8988T (cell line): ENCODE measurements at places on chromosomes 16 and 17.
A peak's percentile ranks its signal among the peaks of the same experiment; 100 is the strongest.

- DNase-seq = peak; percentile 93
Measured at GRCh38 chr17:50661795-50662391, 27.2 kb downstream of the ABCC3 start.

DNA sequence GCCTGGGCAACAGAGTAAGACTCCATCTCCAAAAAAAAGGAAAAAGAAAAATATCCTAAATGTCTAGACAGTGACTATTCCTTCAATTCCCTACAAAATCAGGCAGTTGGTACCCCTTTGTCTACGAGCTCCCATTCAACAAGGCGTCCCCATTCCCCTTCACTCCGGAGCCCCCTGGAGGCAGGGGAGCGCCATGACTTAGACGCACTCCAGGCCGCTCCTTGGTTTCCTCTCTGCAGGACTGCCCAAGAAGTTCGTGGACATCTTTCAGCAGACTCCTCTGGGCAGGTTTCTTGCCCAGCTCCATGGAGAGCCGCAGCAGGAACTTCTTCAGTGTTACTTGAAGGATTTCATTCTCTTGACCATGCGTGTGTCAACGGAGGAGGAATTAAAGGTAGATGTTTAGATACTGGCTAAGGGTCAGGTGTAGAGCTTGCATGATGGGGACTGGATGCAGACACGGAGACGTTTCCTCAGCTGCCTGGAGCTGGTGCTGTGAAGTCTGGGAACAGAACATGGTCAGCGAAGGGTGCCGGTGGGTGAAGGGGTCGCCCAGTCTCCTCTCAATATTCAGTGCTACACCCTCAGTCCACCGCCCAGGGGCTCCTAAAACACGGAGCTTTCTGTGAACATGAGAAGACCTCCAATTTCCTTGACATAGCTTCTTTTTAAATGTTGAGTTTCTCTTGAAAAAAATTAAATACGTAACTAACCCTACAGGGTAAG is 53.3 kb upstream of the ENDOV start:
- no peak for DNase-seq

DNA sequence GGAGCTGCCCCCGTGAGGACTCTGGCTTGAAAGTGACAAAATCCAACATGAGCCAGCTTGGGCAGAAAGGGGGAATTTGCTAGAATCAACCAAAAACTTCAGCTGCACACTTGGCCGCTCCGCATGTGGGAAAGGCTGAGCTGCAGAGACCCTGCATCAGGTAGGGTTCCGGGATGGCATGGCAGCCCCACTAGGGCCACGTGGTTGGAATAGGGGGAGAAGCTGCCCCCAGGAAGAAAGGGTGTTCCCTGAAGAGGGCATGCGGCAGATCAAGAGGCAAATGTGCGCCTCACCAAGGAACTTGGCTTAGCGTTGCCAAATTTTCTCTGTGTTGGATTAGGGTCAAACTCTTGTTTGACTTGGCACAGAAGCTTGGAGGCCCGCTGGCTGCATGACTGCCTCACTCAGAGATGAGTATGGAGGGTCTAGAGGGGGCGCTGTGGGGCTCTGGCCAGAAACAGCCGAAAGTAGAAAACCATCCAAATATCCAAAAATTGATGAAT is 29.2 kb upstream of the WFIKKN2 start:
- no peak for DNase-seq

GRCh38 chr16:78704416-78704815 is 605.0 kb downstream of the WWOX start:
- no peak for DNase-seq

- no peak for DNase-seq
Measured at GRCh38 chr17:8502126-8502525, 66.4 kb downstream of the NDEL1 start.

GRCh38 chr16:66263168-66263972 is 103.1 kb upstream of the CDH5 start:
- no peak for DNase-seq

DNA sequence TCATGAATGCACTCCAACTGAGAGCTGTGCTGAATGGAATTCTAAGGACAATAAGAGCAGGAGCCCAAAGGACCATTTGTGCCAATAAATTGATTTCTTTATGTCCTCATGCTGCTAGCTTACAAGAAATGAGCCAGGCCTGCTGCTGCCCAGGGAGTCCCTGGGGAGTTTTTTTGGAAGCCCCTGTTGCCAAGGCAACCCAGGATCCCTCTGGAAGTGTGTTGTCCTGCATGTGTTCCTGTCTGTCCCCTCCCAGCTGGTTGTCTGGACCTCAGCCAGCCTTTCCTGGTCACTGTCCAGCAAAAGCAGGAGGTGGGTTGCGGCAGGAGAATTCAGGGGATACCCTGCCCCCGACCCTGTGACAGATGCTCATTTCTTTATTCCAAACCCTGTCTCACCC is 51.0 kb upstream of the GPRC5B start:
- DNase-seq = no peak

DNA sequence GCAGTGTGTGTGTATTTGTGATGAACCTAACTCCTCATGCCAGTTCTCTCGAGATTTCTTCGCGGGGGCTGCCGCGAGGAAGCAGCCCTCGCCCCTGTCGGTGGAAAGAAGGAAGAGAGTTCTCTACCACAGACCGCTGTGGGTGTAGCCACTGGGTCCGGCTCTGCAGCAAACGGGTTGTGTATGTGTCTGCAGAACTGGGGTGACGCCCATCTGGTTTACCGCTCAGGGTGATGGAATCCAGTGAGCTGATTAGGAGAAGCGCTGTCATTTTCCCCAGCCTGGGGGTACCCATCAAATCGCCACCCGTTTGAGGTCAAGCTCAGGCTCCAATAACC is 7.7 kb downstream of the CORO6 start:
- no peak for DNase-seq

DNA sequence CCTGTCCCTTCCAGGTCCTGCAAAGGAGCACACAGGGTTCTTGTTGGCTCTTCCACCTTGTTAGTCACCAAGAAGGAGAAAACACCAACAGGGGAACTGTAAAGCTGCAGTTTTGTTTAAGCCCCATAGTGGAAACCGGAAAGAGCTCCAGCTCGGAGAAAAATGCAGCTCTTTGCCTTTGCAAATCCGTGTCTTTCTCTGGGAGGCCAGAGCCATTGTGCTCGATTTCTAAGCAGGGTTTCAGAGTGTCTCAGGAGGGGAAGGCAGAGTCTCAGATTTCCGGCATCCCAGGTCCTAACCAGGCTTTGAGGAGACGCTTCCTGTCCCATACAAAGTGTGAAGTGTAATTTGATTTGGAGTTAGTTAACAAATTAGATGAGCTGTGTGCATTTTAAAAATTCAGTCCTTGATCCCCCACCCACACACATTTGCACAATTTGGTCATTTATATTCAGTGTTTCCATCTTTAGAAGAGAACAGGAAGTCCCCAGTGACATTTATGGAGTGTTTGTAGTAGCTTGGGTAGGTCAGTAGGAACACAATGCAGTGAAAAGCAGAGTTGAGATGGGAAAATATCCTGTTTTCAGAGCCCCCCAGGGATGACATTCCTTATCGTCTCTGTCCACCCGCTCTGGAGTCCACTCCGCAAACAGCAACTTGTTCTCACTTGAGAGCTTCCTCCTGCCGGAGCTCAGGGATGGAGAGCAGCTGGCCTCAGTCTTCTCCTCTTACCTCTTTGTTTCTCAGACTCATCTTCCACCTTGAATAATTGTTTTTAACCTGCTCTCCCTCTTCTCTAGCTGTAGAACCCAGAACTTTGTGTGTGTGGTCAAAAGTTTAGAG is 331.9 kb downstream of the SEC14L1 start:
- DNase-seq = no peak

- DNase-seq = no peak
Measured at GRCh38 chr17:14304222-14304772, 3.4 kb downstream of the HS3ST3B1 start.

DNA sequence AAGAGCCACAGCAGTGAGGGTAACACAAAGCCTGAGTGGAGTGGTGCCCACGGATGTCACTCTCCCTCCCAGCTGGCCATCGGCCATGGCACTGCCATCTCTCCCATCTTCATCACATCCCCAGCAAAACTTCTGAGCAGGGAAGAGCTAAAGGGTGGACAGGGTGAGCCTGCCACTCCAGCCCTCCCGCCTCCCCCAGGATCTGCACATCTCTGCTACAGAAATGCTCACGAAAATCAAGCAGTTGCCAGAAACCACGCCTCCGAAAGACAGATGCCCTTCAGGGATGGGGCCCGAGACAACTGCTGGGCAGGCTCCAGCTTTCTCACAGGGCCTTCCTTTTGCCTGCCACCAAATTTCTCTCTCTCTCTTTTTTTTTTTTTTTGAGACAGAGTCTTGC is 3.6 kb downstream of the GRIN2C start:
- no peak for DNase-seq

DNA sequence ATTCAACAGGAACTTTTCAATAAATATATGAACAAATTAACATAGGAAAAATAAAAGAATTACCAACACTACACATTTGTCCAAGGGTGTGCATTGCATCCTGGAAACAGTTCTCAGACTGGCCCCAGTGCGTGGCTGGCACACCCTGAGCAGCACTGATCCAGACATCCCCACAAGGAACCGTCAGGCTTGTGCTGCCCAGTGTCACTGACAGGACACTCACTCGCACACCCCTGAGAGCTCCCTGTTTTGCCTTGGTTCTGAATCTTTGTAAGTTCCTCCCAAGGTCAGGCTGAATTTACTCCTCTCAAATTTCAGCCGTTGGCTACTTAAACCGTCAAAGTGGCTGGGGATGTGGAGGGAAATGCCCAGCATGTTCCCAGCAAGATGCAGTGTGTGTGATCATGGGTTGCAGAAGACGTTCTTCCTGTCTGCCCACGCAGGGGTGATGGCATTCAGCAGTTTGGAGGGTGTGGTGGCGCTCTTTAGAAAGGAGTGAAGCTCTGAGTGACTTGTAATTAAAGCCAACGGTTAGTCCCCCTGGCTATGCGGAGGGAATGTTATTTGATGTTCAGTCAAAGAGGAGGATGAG is 1.7 kb downstream of the MT2A start:
- no peak for DNase-seq

DNA sequence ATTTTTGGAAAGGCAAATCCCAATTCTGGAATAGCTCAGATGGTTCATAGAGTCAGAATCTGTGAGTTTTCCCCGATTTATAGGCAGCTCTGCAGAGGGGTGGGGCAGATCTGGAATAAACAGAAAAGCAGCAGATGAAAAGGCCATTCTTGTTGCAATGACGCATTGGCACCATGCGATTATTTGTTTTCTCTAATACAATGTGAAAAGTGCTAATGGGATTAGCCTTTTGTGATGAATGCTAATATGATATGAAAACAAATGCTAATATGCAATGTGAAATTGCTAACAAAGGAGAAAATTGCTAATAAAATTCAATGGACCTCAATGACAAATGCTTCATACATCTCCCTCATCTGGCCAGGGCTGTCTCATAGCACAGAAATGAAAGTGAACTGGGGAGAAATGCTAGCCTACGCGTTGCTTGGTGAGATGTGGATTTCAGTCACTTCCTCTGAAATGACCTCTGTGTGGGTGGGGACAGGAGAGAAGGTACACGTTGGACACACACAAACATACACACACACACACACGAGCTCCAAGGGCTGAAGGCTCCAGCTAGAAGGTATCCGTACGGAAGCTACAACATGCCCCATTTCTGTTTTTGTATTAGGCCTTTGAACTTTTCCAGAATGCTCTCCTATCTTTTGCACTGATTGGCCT is 394.5 kb downstream of the XYLT1 start:
- DNase-seq = no peak

DNA sequence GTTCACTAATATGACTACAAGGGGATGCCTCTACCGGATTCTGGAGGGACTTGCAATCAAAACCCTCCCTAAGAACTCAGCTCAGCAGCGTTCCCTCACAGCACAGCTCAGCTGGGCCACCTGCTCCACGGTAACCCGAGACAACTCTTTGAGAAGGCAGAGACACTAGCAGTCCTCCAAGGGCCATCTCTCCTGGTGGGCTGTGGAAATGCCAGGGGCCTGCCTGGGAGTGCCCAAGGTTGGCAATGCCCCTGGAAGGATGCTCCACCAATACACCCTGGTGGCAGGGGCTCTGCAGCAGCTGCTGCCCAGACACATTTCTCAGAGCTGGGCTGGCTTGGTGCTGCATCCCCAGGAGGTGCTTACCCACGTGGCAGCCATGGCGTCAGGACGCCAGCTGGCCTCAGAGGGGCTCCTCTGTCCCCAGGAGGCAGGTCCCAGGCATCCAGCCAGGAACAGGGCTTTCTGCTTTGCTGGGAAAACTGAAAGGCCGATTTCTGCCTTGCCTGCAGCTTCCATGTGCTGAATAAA is 16.5 kb downstream of the CDIP1 start:
- DNase-seq = no peak
